ENCODE measurements at places on chromosomes 12 and 14.

GRCh38 chr14:73264080-73264884 is 27.0 kb downstream of the PAPLN start:
- no peak for DNase-seq

DNA sequence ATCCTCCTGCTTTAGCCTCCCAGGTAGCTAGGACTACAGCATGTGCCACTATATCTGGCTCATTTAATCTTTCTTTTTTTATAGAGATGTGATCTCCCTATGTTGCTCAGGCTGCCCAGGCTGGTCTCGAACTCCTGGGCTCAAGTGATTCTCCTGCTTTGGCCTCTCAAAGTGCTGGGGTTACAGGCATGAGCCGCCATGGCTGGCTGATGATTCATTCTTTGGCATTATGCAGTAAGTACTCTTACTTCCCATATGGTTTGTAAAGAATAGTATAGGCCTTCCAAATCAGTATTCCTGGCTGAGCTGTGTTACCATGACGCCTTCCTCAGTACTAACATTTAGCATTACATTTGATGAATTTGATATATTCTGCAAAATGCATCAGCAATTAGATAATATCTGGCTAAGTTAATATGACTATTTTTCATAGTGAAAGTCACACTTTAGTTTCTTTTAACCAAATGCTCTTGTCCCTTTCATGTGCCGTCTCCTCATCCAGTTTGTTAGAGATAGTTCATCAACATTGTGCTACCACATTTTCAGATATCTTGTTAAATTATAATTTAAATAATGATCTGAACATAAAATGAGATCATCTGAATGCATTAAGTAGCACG is 3.2 kb upstream of the MIA2 start:
- DNase-seq, result no peak

DNA sequence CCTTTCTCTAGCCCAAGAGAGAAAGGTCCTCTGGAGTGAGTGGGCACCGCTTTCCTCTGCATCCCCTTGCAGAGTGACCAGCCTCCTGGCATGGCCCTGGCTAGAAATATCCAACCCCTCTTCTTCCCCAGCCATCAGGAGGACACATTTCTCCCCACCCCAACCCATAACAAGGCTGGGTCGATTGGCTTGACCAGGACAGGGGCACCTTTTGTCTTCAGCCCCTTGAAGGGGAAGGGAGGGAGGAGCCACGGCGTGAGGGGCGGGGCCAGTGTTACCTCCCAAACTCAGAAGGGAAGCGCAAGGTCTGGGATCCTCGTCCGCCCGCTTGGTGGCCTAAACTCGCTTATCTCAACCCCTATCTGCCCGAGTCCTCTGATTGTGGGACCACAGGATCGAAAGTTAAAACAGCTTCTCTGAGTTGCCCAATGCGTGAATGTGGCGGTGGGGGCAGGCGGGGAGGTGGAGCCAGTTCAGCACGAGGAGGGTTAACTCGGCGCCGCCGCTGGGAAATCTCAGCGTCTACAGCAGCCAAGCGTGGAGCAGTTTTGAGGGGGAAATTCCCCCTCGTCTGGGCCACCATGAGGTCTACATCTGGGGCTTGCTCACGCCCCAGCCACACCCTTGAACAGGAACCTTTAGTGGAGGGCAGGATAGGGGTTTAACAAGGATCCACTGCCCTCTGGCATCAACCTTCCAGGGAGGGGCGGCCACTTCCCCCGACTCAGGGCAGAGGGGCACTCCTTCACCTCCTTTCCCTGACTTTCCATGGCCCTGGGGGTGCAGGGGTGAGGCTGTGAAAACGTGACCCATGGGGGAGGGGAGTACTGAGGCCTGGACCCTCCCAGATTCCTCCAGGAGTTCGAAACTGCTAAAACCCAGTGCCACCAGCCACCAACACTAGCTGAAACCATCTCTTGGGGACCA is 795 bp downstream of the STAT6 start:
- DNase-seq, result peak; percentile 60

GRCh38 chr12:67040861-67041137 is 228.4 kb upstream of the CAND1 start:
- DNase-seq, result no peak

GRCh38 chr14:52365071-52365470 is 51.0 kb downstream of the PTGER2 start:
- DNase-seq, result no peak

- no peak for DNase-seq
Measured at GRCh38 chr12:79455286-79455685, 235.5 kb downstream of the PAWR start.

Data from Caco-2 (cell line).